Bone marrow (tissue), 2 donors: ENCODE measurements at places on chromosomes 13 and 19.

GRCh38 chr13:29379281-29379680 lies 216.2 kb downstream of the SLC7A1 start:
- no peak for DNase-seq

DNA sequence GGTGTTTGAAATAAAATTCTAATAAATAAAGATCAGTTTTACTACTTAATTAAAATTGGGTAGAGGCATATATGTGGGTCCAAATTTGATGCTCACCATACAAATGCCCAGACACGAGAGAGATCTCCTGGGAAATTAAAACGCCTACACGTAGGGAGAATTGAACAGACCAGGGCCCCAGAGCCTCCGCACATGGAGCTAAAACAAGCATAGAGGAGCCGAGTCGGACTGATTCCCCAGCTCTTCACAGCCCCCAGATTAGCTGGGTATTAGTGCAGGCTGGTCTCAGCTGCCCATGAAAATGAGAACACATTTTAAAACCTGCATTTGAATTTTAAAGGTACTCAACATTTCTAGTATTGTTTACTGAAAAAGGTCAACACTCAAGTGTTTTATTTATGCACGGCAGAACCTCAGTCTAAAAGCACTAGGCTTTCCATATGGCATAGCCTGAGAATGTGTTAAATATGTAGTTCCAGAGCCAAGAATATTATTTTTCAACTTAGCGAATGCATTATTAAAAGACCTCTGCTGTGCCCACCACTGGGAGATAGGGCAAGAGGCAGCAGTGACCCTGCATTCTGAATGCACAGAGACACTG lies 344.8 kb downstream of the ENOX1 start:
- DNase-seq = no peak

DNA sequence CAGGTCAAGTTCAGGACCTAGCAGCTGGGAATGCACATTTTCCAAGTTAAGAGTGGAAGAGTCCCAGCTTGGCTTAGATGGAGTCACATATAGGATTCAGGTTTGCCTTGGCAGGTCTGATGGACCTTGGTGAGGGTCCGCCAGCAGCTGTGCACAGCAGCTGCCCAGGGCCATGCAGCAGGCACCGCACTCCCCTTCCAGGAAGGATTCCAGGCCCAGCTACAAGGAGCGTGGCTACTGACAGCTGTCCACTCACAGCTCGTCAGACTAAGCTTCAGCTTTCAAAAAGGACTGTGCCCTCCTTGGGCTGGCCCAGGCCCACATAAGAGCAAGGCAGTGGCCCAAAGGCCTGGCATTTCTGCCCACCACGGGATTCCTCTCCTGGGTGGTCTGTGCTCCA lies 68.4 kb downstream of the ALOX5AP start:
- DNase-seq = no peak

DNA sequence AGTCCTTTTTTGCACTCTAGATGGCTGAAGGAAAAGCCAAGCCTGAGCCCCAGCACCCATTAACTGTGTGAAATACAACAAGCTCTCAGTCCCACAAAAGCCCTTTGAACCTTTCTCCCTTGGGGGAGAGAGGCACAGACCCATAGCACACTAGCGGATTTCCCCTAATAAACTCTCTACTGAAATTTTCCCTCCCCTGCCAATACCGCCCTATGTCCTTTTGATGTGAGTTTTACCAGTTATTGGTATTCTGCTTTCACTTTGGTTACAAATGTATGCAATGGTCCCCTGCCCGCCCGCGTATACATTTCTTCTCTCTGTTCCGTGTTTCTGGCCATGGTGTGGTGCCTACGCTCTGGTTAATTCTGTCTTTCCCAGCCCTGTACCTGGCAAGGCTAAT lies 54.0 kb upstream of the MYO16 start:
- no peak for DNase-seq

DNA sequence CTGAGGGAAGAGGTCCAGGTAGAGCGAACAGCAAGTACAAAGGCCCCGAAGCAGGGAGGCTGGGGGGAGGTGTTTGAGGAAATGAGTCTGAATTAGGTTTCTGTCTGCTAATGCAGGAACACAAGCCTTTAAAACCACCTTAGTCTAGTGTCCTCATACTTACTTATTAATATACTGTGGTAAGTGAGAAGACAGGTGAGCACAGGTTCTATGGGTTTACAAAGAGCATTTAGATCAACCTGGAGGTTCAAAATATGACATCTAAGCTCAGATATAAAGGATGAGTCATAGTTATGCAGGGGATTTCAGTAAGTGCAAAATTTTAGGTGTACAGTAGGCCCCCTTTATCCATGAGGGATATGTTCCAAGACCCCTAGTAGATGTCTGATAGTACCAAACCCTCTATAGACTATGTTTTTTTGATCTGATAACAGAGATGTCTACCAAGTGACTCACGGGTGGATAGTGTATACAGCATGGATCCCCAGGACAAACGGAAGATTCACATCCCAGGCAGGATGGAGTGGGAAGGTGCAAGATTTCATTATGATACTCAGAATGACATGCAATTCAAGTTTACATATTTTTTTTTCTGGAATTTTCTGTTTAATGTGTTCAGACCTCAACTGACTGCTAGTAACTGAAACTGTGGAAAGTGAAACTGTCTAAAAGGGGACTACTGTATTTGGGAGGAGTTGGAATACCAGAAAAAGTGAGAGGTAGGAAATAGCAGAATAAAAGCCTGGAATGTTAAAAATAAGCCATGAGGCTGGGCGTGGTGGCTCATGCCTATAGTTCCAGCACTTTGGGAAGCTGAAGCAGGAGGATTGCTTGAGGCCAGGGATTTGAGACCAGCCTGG lies 18.2 kb upstream of the MED4 start:
- no peak for DNase-seq

DNA sequence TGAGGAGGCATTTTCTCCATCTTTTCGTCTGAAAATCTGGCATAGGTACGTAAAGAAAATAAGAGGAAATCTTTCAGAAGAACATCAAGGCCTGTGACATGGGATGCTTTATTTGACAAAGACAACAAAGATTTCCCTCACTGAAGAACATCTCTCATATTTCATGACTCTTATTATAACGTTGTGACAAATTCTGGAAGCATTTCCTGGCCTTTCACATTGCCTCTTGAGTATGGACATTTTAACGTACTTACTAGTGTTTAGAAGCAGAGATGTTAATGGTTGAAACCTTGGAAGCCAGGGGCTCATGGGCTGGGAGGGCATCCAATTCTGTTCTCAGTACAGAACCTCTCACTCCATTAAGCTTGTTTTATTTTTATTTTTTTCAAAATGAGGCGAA lies 210.8 kb downstream of the DCT start:
- DNase-seq = no peak

DNA sequence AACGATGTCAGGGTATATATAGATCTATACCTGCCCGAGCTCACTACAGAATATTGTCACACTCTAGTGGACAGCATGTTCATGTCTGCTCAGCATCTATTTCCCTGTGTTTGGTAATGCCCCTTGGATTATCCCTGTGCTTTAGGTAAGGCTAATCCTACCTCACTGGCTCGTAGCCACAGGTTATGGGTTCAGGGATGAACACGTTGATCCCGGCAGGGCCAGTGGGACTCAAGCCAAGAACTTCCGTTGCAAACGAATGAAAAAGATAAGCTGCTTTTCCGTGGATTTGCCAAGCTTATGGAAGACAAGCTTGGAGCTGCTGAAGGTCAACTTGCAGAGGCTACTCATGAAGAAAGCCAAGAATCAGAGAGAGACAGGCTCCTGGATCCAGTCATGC lies 400.0 kb upstream of the TSHZ3 start:
- DNase-seq = no peak

DNA sequence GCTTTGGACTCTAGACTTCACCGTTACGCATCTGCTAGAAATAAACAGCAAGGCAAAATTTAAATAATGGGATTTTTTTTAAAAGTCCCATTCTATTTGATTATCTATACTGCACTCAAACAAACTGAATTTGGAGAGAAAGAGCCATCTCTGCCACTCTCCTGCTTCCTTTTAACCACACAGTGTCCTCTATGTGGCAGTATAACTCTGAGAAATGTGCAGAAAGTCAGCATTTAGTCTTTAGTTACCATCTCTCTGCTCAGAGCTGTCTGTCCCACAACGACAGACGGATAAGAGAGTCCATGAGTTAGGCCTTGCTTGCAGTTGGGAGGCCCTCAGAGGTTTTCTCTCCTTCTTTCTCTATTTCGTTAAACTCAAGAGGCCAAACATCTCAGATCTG lies 21.2 kb downstream of the CCNA1 start:
- DNase-seq = no peak

GRCh38 chr19:46373491-46374359 lies 26.8 kb downstream of the PPP5C start:
- DNase-seq = no peak

GRCh38 chr19:50912727-50913716 lies 1.8 kb upstream of the KLK4 start:
- no peak for DNase-seq

DNA sequence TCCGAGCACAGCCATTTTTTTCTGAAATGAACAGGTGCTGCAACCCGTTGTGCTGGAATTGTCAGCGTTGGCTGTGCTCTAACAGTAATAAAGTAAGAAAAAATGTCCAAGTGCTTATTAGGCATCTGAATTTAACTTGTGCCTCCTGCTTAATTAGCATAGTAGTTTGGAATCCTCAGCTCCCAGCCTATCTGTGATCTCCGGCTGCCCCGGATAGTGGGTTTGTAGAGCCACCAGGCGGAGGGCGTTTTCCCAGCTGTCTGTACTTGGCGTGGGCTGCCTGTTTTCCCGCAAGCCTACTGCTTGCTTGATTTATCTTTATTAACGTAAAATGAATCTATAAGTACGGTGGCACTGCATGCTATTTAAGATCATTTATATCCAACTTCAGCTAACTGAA lies 137.9 kb downstream of the MTUS2 start:
- DNase-seq = no peak

GRCh38 chr19:45047188-45047797 lies 8.4 kb downstream of the CLASRP start:
- no peak for DNase-seq

- DNase-seq = no peak
These were observed 610.9 kb upstream of the PCDH9 start for GRCh38 chr13:67841071-67841470.

GRCh38 chr13:23678795-23679194 lies 108.6 kb downstream of the TNFRSF19 start:
- DNase-seq = no peak

DNA sequence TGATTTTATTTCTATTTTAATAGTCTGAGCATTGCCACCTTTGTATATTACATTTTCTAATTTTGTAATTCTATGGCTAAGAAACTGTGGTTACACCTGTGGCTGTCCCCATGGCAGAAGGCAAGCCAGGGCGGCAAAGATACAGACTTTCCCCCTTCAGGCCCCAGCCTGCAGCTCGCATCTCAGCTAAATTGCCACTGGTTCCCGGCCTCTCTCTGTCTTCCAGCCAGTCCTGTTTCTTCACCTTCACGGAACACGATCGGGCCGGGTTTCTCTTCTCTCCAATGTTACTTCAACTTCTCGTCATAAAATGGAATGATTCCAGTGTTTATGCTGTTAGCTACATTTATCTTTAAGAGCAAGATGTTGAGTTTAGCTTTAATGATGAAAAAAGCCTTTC lies 124.5 kb upstream of the ZNF507 start:
- DNase-seq = no peak

- no peak for DNase-seq
These were observed at the start of gene MTUS2 for GRCh38 chr13:28820099-28821051. TSS of gene MTUS2 (plus strand) at chr13:28820339.

DNA sequence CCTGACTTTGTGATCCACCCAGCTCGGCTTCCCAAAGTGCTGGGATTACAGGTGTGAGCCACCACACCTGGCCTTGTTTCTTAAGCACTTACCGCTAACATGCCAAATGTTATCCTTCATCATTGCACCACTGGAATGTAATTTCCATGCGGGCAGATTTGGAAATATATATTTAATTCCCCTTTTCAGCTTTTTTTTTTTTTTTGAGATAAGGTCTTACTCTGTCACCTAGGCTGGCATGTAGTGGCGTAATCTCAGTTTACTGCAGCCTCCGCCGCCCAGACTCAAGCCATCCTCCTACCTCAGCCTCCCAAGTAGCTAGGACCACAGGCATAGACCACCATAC lies 4.3 kb upstream of the UPK1A start:
- no peak for DNase-seq

- no peak for DNase-seq
These were observed 11.6 kb downstream of the IGFL2 start for GRCh38 chr19:46159418-46160232.
